Hair follicular keratinocyte (primary cell): ENCODE measurements at places on chromosomes 6 and 20. TPM values are rescaled to one million over a fixed set of nuclear protein-coding genes. Genes with fewer than 3 reads are reported as not detected.

Gene CST4
- not detected in 2 replicates for total RNA-seq

Gene RNF217
- total RNA-seq = 8.7 and 13.0 TPM in 2 replicates

Gene SAMD10
- 1.8 and 3.0 TPM in 2 replicates for total RNA-seq

Gene NKX2-2
- total RNA-seq = not detected in 2 replicates

Gene HLA-G
- 0.23 TPM in 1 of 2 replicates, not detected in the other for total RNA-seq

Gene ULBP2
- 11.4 and 14.1 TPM in 2 replicates for total RNA-seq

Gene C2
- total RNA-seq = not detected in 2 replicates

Gene ADAM33
- 0.04 TPM in 1 of 2 replicates, not detected in the other for total RNA-seq

Gene TAGAP
- not detected in 2 replicates for total RNA-seq

Gene FAXC
- 1.4 and 4.2 TPM in 2 replicates for total RNA-seq

Gene PIGT
- 55.9 and 68.6 TPM in 2 replicates for total RNA-seq

Gene RAD21L1
- not detected in 2 replicates for total RNA-seq

Gene WFDC5
- total RNA-seq = 0.23 and 1.6 TPM in 2 replicates

Gene MAK
- total RNA-seq = 0.04 TPM in 1 of 2 replicates, not detected in the other

Gene INSM1
- total RNA-seq = not detected in 2 replicates

Gene SOBP
- 0.19 TPM in 1 of 2 replicates, not detected in the other for total RNA-seq

Gene VSX1
- total RNA-seq = not detected in 2 replicates

Gene SLC22A1
- 0.08 TPM in 1 of 2 replicates, not detected in the other for total RNA-seq

Gene SLC22A2
- total RNA-seq = not detected in 2 replicates

Gene ACOT8
- 41.1 and 59.1 TPM in 2 replicates for total RNA-seq

Gene PLCB1
- total RNA-seq = 0.23 and 0.57 TPM in 2 replicates

Gene PRKN
- 0.39 TPM in 1 of 2 replicates, not detected in the other for total RNA-seq

Gene GPSM3
- 7.0 and 13.3 TPM in 2 replicates for total RNA-seq

Gene ARMH2
- total RNA-seq = not detected in 2 replicates

Gene TFAP2A
- 28.4 and 29.2 TPM in 2 replicates for total RNA-seq

Gene SNAI1
- 0.04 TPM in 1 of 2 replicates, not detected in the other for total RNA-seq
